ENCODE measurements at places on chromosomes 2 and 18.

- no peak for DNase-seq
These were observed 110.4 kb upstream of the CREB1 start for GRCh38 chr2:207419331-207419730.

GRCh38 chr2:8677646-8678592 lies 3.9 kb upstream of the ID2 start:
- DNase-seq: no peak

DNA sequence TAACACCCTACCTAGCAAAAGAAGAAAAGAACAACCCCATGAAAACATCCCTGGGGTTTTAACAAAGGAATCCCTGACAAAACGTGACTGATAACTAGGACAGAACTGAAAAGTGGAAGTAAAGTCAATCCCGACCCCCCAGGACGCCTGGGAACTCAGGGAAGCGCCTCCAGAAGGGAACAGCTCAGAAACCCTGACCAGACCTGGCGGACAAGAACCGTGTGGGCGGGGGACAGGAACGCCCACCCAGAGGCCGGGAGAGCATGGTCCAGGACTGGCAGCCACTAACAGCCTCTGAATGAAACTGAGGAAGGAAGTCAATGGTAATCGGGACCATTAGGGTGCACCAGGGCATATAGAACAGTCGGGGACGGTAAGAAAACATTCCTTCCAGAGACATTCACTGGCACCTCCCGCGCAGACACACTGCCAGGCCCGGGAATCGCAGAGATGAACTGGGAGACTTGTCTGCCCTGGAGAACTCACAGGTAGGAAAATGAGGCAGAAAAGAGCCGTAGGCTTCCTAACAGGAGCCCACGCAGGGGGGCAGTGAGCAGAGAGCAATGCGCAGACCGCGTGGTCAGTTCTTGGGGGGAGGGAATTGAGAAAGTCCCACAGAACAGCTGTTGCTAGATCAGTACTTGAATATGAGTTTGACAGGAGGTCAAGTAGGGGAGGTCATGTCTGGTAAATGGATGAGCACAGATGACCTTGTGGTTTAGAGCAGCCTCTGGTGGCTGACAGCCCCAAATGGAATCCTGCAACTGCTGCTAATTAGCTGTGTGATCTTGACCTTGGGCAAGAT lies 1.3 kb upstream of the TBC1D8 start:
- DNase-seq: no peak

DNA sequence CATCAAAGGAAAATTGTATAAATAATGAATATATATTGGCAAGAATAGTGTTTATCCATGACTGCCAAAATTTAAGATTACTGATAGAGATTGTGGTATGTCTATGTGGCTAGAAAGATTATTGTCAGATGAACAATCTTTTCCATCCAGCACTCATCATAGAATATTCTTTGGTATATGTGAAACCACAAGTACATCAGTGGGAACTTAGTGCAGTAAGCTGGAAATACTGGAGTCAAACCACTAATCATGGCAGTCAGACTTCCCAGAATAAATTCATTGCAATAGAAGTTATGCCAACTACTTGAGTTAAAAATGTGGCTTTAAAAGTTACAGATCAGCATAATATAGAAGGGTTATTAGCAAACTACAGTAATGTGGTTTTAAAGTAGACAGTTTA lies 310.3 kb downstream of the GULP1 start:
- no peak for DNase-seq

DNA sequence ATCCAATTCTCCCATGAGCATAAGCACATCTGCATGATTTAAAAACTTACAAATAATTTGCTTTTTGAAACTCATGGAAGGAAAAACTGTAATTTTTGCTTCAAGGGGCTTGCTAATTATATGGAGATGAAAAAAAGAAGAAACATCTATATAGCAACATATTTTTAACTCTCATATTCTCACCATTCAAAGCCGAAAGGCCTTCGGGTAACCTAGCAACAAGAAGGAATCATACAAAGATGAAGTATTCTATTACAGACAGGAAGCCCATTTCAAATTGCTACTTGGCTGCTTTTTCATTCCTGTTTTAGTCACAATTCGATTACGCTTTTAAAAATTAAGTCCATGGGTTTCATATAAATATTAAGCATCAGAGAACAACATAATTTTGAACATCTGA lies 39.2 kb upstream of the RNU4ATAC start:
- DNase-seq: no peak

DNA sequence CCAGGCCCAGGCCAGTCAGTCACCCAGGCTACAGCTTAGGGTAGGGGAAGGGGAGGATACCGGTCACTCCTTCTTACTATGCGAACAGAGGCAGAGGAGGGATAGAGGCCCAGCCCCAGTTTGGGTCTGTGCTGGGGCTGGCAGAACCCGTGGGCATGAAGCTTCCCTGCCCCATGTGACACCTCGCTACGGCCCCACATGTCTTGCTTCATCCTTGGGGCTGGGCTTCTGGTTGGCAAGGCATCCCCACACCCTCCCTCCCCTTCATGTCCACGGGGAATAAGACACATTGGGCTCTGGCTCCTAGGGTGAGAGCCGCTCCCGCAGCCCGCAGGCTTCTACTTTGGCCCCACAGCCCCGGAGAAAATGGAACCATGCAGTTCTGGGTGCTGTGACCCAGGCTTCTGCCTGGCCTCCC lies 32.4 kb downstream of the HS1BP3 start:
- no peak for DNase-seq

DNA sequence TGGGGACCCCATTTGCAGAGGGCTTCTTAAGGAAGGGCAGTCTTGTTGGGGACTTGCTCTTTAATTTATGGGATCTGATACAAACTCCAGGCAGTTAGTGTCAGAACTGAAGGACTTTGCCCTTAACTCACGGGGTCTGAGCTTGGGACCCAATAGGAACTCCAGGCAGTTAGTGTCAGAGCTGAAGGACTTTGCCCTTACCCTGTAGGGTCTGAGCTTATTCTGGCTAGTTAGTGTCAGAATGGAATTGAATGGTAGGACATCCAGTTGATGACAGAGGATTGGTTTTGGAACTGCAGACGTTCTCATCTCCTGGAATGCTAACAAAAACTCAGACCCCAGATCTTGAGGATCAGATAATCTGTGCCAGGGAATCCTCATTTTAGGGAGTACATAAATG lies 256.9 kb upstream of the COPS8 start:
- no peak for DNase-seq

- DNase-seq: no peak
These were observed 102.9 kb upstream of the MSH2 start for GRCh38 chr2:47300081-47300480.

DNA sequence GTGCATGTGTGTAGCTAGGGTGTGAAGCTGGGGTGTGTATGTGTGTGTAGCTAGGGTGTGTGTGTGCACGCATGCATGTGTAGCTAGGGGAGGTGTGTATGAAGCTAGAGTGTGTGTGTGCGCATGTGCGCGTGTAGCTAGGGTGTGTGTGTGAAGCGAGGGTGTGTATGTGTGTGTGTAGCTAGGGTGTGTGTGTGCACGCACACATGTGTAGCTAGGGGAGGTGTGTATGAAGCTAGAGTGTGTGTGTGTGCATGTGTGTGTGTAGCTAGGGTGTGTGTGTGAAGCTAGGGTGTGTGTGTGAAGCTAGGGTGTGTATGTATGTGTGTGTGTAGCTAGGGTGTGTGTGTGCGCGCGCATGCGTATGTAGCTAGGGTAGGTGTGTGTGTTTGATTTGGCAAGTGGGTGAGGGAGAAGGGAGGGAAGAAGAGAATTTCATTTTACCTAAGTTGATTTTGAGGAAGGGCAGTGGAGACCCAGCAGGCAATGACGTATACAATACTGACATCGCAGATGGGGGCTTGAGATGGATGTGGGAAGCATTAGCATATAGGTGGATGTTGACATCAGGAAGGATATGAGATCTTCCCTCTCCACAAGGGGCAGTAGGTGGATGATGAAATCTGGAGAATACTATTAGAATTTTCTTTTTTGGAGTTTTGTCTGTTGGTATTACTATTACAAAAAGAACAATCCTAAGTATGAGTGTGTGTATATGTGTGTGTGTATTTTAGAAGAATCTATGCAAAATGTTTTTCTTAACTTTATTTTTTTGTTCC lies 70.7 kb downstream of the PRELID3A start:
- DNase-seq: no peak

GRCh38 chr18:47150824-47151366 lies 595 bp upstream of the HDHD2 start:
- DNase-seq: no peak

DNA sequence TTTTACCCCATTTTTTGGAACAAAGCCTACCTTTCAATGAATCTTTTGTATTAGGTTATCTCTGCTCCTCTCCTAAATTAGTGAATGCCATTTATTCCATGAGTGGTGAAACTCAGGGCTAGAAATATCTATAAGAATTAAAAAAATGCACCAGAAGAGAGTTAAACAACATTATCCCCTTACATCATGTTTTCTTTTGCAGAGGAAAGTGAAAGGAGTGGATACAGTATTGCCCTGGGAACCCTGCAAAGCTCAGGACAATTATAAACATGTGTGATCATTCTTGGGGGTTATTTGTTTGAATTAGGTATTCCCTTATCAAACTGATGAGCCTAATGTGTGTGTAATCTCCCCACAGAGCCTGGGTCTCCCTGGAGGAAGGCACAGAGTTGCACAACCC lies 559.2 kb downstream of the RNF144A start:
- DNase-seq: no peak

DNA sequence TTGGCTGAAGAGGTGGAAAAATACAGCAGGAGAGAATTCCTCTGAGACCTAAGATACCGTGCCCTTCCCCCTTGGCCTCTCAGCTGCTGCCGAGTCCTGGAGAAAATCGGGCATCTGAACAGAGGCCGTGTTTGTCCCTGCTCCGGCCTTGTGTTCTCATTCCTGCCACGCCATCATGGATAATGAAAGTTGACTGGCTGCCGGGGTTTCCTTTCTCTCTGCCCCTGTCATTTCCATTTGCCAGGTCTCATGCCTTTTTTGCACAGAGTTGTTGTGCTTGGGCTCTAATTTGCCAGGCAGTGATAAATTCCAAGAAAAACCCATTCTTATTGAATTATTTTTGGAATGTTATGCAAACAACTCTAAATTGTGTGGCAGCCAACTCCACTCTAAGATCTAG lies 496.9 kb upstream of the TNP1 start:
- DNase-seq: no peak

DNA sequence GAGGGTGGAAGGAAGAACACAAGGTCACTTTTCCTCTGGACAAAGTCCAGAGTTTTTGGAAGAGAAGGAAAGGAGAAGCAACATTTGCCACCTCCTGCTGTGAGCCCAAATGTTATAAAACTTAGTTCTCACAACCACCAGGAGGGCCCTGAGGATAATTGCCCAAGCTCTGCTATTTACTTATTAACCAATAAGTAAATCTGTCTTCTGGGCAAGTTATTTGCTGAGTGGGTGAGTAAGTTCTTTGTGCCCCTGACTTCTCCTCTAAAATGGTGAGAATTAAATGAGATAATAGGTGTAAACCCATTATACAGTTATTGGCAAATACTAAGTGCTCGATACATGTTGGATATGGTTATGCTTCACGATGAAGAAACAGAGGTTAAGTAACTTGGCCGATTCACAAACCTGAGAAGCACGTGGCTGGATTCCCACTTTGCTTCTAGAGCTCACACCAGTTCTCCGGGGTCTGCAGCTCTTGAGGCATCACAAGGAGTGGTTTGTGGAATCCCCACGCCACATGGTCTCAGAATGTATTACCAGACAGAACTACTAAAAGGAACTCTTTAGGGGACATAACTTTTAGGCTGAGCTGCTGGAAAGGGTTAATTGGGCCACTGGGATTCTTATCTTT lies 164.1 kb downstream of the MYCN start:
- DNase-seq: no peak

GRCh38 chr18:73954268-73954667 lies 193.4 kb downstream of the FBXO15 start:
- DNase-seq: no peak

DNA sequence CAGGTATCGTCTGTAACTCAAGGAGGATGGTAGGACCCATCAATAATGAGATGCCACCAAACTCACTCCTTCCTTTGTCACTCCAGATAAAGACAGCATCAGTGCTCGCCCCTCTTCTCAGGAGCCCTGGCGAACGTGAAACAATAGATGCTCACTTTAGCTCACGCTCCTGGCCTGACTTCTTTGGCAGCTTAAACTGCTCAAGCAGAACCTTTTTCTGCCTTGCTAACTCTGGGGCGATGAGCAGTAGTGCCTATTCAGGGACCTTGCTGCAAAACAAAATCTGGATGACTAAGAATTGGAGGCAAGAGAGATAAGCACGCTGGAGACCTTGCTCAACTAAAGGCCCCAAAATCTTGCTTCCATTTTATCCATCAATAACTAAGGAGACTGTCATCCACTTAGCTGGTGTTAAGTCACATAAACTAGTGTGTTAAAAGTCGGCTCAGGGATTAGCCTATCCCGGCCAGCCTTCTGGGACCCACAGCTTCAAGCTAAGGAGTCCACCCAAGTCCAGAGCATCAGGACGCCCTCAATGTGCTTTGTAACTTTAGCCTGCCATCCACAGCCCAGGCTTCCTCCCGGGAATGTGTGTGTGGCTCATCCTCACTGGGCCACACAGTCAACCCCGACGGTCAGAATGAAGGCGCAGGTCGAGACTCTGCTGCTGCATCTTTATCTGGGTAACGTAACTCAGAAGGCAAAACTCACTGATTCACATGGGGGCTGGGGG lies 38.9 kb downstream of the ZNF516 start:
- DNase-seq: no peak

DNA sequence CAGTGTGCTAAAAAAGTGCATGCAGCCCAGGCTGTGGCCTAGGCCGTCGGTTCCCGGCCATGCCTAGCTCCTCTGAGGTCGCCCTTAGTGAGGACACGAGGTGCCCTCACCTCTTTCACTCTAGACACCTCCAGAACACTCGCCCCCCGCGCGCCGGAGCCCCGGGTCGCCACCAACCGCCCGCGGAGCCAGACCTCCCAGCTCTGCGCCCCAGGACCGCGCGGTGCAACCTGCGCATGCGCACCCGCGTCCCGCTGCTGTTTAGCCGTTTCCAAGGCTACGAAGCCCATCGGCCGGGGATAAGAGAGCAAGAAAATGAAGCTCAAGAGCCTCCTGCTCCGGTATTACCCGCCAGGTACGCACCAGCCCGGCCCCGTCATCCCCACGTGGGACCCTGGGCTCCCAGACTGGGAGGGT lies at the start of gene DAW1:
DAW1 (plus strand) TSS at position 257 of the 417 bp plus-strand sequence; CDS start at position 316, 59 bp downstream.
- peak; percentile 19 for DNase-seq

- no peak for DNase-seq
These were observed 33.3 kb downstream of the ANTXR1 start for GRCh38 chr2:69046221-69046662.
